ENCODE measurements at places on chromosomes 13 and 19. TPM values are rescaled to one million over a fixed set of nuclear protein-coding genes. Genes with fewer than 3 reads are reported as not detected.

MBD3L2 gene
- total RNA-seq = not detected

DNA sequence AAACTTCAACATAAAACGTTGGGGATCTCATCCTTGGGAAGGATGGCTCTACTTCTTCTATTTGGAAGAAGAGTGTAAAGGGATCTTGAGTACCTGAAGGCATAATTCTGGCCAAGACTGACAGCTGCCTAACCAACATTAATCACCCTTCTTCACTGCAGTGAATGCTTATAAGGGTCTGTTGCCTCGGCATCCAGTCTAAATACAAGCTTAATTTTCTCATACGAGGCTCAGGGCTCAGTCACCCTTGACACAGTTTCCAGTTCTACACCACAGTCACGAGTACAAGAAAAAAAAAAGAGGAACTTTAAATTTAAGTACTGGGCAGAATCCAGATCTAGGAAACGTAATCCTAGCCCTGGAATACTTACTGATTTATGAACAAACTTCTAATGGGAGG lies 9.0 kb downstream of the FPR3 start:
- no peak overlapping the region for H3K4me3 ChIP-seq
- H3K36me3 ChIP-seq = no peaks in the 10 kb centered on the region
- H3K27ac ChIP-seq = peak overlapping the region; percentile 30
- H3K27me3 ChIP-seq = no peaks in the 10 kb centered on the region

GRCh38 chr13:46575818-46576221 lies 22.9 kb downstream of the LRCH1 start:
- H3K4me1 ChIP-seq = peaks cover 15% of the 10 kb centered on the region
- no peaks in the 10 kb centered on the region for H3K27me3 ChIP-seq
- H3K27ac ChIP-seq = no peak overlapping the region
- no peaks in the 10 kb centered on the region for H3K36me3 ChIP-seq
- H3K4me3 ChIP-seq = no peak overlapping the region

- no peaks in the 10 kb centered on the region for H3K27me3 ChIP-seq
- H3K4me1 ChIP-seq = no peaks in the 10 kb centered on the region
- no peak for DNase-seq
- no peaks in the 10 kb centered on the region for H3K36me3 ChIP-seq
These were observed 8.1 kb downstream of the CHST8 start for GRCh38 chr19:33629826-33630375.

DNA sequence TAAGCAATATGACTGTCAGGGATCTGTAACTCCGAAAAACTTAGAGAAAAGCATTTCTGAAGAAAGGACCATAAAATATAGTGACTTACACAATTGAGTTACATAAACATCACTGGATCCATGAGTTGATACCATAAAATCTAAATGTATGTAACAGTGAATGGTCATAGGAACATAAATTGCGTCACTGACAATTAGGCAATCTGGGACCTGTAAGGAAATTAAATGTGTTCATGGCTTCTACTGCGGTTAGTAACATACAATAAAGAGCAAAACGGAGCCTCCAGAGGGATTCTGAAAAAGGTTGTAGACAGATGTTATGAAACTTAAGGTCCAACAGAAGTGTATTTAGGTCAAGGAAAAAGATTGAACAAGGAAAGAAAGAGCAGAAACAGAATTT lies 27.1 kb downstream of the POU4F1 start:
- H3K4me1 ChIP-seq = no peaks in the 10 kb centered on the region
- H3K27me3 ChIP-seq = no peaks in the 10 kb centered on the region
- H3K36me3 ChIP-seq = no peaks in the 10 kb centered on the region

- no peaks in the 10 kb centered on the region for H3K4me1 ChIP-seq
- H3K36me3 ChIP-seq = no peaks in the 10 kb centered on the region
- no peak for DNase-seq
These were observed 1.6 kb downstream of the ZNF415 start for GRCh38 chr19:53131085-53131590.

Measured in CD8-positive, alpha-beta memory T cell (primary cell).